ENCODE measurements at places on chromosomes 11 and 22. TPM values are rescaled to one million over a fixed set of nuclear protein-coding genes. Genes with fewer than 3 reads are reported as not detected.

GLYATL1 gene
- total RNA-seq, result 0.13 TPM

NTM gene
- 64.2 TPM for total RNA-seq

SLC29A2 gene
- total RNA-seq, result 0.78 TPM

TMPRSS6 gene
- not detected for total RNA-seq

MRGPRX4 gene
- total RNA-seq, result not detected

B3GAT1 gene
- not detected for total RNA-seq

LGR4 gene
- 43.1 TPM for total RNA-seq

CHST1 gene
- 3.6 TPM for total RNA-seq

UBE2L6 gene
- 46.3 TPM for total RNA-seq

C11orf52 gene
- 0.23 TPM for total RNA-seq

SLCO2B1 gene
- total RNA-seq, result 0.03 TPM

CXCR5 gene
- total RNA-seq, result not detected

OOSP4B gene
- not detected for total RNA-seq

KIAA0930 gene
- 80.5 TPM for total RNA-seq

MUC5AC gene
- not detected for total RNA-seq

LARGE2 gene
- not detected for total RNA-seq

SLC35F2 gene
- total RNA-seq, result 5.4 TPM

LSP1 gene
- 0.66 TPM for total RNA-seq

PHF21B gene
- total RNA-seq, result under 0.01 TPM

SCGB1A1 gene
- total RNA-seq, result not detected

FIBIN gene
- 28.8 TPM for total RNA-seq

CHRNA10 gene
- 1.1 TPM for total RNA-seq

HEPN1 gene
- not detected for total RNA-seq

KCNJ4 gene
- total RNA-seq, result 0.03 TPM

TMEM86A gene
- total RNA-seq, result 0.30 TPM

LRRC74B gene
- not detected for total RNA-seq

HBE1 gene
- not detected for total RNA-seq

RAB38 gene
- total RNA-seq, result 0.52 TPM

CD3G gene
- total RNA-seq, result not detected

PIH1D2 gene
- total RNA-seq, result 0.66 TPM

SMC1B gene
- not detected for total RNA-seq

GRM5 gene
- 0.10 TPM for total RNA-seq

SCGB2A2 gene
- not detected for total RNA-seq

OVOL1 gene
- not detected for total RNA-seq

ARHGAP8 gene
- 0.03 TPM for total RNA-seq
